ENCODE measurements at places on chromosomes 6 and 20.

DNA sequence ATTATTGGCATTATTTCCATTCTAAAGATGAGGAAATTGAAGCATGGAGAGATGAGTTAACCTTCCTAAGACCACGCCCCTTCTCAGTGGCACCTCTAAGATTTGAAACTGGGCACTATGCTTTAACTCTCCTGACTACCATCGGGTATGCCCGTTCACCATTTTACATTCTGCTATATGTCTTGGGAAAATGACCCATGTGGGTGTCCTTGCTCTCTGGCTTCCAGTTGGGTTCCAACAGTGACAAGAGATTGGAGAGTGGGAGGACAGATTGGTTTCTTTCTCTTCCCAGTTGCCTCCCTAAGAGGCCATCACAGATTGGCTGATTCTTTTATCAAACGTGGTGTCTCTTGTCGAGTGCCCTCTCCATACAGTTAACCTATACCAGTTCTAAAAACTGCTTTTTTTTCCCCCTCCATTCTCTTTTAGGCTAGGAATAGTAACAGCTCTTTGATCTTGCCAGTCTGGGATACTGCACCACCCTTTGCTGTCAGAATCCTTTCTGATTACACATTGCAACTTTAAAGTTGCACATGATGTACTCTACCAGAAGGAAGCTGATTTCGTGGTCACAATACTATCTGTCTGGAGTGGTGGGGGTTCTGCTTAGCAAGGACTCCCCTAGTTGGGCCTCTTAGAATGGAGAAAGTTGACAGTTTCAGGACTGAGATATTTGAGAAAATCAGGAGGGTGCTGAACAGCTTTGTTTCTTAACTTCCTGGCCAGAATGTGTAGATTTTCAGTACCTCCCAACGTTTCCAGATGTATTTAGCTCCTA is 88.0 kb upstream of the ELOVL5 start:
- DNase-seq: no peak

DNA sequence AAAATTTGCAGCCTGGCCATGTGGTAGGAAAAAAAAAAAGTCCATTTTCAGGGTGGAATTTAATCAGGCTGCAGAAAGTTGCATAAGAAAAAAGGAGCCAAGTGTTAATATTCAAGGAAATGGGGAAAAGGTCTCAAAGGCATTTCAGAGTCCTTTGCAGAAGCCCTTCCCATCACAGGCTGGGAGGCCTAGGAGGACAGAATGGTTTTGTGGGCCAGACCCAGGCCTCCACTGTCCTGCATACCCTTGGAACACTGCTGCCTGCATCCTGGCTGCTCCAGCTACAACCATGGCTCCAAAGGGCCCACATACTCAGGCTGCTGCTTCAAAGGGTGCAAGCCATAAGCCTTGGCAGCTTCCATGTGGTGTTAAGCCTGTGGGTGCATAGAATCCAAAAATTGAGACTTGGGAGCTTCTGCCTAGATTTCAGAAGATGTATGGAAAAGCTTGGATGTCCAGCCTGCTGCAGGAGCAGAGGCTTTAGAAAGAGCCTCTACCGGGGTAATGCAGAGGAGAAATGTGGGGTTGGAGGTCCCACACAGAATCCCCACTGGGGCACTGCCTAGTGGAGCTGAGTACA is 239.0 kb upstream of the STXBP5 start:
- DNase-seq: no peak

DNA sequence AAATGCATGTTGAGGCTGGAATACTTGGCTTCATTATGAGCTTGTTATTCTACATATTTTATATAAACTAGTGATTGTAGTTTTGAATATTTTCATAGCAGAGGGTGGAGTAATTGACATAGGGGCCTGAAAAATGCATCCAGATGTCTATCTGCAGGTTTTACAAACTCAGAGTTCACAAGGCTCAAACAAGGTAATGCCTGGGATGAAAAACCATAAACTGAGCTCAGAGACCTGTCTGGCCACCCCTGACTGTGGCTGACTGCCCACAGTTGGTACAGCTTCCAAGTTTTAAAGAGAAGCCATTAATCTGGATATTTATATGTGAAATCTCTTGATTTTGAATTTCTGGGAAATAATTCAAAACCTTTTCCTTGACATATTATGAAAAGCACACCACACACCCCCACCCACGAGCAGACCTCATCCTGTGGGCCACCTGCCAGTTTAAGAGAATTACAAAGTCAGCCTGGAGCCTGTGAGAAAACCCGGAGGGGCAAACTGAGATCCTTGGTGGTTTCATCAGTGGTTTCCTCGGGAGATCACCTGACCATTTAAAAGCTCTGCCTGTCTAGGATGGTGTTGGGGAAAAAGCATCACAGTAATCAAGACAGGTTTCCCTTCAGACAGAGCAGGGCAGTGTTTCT is 230.1 kb downstream of the SAMD5 start:
- no peak for DNase-seq

GRCh38 chr20:57022306-57022705 is 244.1 kb downstream of the BMP7 start:
- DNase-seq: no peak

GRCh38 chr6:137363805-137364138 is 130.4 kb downstream of the OLIG3 start:
- no peak for DNase-seq

GRCh38 chr6:38187325-38187724 is 367.8 kb downstream of the ZFAND3 start:
- DNase-seq: no peak

- DNase-seq: peak; percentile 42
Observed at GRCh38 chr20:57381596-57382503, 9.3 kb upstream of the RBM38 start.

GRCh38 chr20:25316506-25317190 is 68.8 kb downstream of the PYGB start:
- no peak for DNase-seq

DNA sequence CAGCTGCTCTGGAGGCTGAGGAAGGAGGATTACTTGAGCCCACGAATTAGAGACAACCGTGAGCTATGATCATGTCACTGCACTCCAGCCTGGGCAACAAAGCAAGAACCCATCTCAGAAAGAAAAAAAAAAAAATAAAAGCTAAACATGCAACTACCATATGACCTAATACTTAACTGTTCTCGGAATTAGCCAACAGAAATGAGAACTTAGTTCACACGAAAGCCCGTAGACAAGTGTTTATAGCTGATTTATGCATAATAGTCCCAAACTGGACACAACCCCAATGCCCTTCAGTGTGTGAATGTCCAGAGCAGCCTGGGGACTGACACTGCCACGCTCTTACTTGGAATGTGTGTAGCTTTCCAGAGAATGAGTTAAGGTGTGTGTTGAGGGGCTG is 211.5 kb upstream of the PROKR2 start:
- no peak for DNase-seq

GRCh38 chr6:6486595-6486994 is 101.9 kb upstream of the LY86 start:
- DNase-seq: no peak

- no peak for DNase-seq
Observed at GRCh38 chr6:3277251-3277650, 18.5 kb downstream of the PSMG4 start.

DNA sequence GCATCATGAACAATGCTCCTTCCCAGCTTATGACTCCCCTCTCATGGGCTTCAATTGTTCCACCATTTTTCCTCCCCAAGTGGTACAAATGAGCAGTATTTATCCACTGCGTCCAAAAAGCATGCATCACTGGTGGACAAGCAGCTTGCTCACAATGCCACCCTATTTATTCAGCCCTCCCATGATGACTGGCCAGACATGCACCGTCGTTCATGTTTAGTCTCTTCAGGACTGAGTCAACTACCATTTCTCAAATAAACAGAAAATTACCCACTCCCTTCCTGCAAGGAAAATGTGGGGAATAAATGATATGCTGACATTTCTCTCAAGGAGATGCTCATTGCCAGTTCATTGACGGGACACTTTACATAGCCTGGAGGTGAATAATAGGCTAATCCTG is 300.4 kb downstream of the C6orf118 start:
- DNase-seq: no peak

- no peak for DNase-seq
Observed at GRCh38 chr6:131065824-131066171, 2.8 kb upstream of the EPB41L2 start.

DNA sequence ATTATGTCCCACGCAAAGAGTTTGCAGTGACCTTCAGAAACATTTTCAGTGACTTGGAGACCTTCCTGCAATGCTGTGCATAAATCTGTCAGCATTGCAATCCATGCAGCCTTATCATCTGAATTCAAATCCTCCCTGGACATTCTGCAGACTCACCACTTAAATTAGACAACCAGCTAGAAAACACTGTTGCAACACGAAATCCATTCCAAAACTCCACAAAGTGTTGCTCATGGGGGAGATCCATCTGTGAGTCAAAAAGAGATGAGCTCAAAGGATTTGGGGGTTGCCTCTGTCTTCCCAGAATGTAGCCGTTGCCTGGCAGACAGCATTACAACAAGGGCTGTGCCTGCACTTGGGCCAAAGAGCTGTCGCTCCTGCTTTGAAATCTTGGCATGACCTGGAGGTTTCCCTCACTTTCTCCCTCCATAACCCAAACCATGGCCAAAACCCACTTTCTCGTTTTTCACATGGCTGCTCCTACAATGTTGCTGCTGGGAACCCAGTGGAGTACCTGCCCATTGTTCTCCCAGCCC is 163.5 kb upstream of the CDYL start:
- no peak for DNase-seq

GRCh38 chr6:16405375-16405774 is 167.0 kb downstream of the GMPR start:
- no peak for DNase-seq

DNA sequence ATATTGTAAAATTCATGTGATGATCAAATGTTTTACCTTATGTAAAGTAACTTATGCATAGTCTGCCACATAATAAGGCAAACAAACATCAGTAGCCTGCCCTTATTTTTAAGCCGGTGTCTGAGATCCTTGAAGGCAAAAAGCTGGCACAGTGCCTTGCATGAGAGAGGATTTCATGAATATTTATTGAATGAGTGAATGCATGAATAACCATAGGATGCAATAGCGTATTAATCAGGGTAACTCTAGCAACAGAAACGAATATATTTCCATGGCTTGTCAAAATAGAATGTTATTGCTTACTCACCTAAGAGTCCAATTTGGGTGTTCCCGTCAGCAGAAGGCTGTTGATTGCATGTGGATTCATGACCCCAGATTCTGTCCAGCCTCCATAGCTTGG is 34.9 kb downstream of the BTBD3 start:
- DNase-seq: no peak

DNA sequence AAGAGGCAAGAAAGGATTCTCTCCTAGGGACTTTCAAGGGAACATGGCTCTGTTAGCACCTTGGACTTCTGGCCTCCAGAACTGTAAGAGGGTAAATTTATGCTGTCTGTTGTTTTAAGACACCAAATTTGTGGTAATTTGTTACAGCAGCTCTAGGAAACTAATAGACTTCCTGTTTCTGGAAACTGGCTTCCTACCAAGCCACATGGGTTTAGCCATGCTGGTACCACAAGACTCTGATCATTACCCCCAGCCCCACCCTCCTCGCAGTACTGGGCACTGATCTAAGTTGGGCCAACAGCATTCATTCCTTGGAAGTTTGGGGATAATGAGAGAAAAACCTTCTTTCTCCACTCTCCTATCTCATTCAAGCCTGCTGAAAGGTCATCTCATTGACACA is 109.5 kb upstream of the SMLR1 start:
- DNase-seq: no peak

- peak; percentile 11 for DNase-seq
Observed at GRCh38 chr6:166496460-166496859, 90.0 kb downstream of the RAMACL start.

GRCh38 chr6:158303210-158303731 is 9.0 kb upstream of the TULP4 start:
- no peak for DNase-seq

DNA sequence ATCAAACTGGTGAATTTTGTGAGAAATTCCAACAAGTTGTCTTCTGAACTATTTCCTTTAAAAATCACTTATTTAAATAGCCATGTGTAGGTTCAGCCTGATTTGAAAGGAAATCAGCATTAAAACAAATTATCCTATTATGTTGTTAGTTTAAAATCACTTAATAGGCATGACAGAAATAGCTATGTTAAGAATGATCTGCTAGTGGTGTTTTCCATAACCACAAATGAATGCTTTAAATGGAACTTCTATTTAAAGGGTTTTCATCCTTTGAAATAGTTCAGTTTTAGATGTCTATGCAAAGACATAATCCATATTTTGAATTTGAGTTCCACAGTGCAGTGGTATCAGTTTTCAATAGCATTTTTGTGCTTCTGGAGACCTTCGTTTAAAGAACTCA is 120.1 kb downstream of the PLEKHG1 start:
- DNase-seq: no peak

- DNase-seq: no peak
Observed at GRCh38 chr6:77371748-77372147, 91.5 kb downstream of the HTR1B start.

GRCh38 chr6:139648430-139649000 is 274.1 kb upstream of the CITED2 start:
- DNase-seq: no peak

GRCh38 chr20:34915131-34915530 is 38.7 kb downstream of the ACSS2 start:
- DNase-seq: no peak

- peak; percentile 26 for DNase-seq
Observed at GRCh38 chr20:36792422-36792821, 18.9 kb upstream of the DSN1 start.

- peak; percentile 39 for DNase-seq
Observed at GRCh38 chr6:100001915-100002388, 7.9 kb upstream of the MCHR2 start.

GRCh38 chr6:21804941-21805610 is 211.5 kb downstream of the SOX4 start:
- no peak for DNase-seq

GRCh38 chr6:95364016-95364604 is 213.2 kb upstream of the MANEA start:
- peak; percentile 43 for DNase-seq

GRCh38 chr6:114142258-114142657 is 171.3 kb upstream of the HDAC2 start:
- no peak for DNase-seq

DNA sequence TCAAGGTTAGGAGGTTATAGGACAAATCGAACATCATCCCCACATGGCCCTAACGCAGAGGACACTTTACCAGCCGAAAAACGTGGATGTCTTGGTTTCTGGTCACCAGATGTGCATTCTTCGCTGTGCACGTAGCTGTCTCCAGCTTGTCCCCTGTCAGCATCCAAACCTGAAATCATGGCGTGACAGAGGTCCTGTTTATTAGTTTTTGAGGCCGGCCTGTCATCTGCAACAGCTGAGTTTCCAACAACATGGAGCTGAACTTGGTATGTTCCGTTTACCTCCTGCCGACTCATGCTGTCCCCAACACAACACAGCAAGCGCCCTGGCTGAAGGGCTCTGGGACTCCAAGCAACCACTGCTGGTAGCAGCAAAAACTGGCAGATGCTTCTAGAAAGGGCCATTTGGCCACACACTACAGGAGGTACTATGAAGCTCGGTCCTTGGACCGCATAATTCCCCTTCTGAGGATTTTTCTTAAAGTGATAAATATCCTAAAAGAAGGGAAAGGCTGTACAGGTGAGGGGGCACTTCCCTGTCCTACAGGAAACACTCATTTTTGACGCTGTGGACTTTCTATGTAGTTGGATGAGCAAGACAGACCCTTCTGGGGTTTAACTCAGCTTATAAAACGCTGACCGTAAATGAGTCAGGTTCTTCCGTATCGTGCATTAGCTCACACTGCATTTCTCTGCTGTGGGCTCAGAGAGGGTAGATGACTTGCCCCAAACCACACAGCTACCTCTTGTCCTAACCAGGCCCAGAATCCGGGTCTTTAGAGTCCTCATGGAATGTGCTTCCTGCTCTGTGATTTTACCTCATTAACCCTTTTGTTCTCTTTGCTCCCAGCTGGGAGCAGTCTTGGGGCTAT is 79.7 kb upstream of the NFATC2 start:
- DNase-seq: no peak
